ENCODE measurements at places on chromosomes 13 and 19.

DNA sequence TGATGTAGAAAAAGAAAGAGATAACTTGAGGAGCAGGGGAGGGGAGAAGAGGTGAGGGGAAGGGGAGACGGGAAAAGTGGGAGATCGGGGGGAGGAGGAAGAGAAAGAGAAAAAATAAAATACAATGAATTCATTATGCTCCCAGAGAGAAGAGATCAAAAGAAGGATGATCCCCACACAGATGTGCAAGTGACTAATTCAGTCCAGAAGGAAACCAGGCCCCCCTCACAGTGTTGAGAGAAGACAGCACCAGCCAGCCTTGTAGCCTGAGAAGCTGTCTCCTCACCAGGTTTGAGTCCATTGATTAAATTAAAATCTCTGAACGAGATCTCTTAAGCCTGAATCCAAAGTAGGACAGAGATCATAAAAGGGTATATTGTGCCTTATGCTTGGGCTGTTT lies 333.7 kb upstream of the NBEA start:
- DNase-seq, result no peak

DNA sequence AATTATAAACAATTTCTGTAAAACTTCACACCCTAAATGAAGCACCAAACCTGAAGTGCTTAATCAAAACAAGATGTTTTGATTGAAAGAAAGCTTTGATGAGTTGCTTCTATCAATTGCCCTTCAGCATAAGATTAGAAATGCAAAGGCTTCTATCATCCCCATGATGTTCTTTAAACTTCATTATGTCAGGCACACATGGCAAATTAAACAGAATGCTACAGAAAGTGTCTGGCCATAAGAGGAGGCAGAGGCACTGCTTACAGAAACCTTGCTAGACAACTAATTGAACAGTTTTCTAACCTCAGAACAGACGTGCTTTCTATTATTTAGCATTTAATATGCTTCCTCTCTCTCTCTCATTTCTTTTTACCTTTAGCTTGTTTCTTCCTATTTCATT lies 228.1 kb downstream of the DCLK1 start:
- DNase-seq, result no peak

DNA sequence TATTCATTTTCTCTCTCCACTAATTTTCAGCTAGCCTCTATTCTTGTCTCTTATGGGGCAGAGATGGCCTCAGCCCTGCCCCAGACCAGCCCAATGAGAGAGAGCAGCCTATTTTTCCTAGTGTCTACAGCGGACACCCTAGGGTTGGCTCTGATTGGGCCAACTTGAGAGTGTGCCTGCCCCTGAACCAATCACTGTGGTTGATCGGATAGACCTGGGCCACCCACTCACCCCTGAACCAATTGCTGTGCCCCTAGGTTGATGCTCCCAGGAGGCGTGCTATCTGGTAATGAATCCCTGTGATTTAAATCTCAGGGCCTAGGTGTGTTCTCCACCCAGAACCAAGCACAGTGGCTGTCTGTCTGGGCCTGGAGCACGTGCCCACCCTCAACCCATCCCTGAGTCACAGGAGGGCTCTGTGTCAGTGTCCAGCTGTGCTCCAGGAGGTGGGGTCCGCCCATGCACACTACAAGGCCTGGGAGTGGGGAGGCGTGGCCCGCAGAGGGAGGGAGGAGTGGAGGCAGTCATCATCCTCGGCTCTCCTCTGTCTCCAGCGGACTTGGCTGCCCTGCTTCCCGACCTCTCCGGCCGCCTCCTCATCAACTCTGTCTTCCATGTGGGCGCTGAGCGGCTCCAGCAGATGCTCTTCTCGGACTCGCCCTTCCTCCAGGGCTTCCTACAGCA lies 14.9 kb upstream of the SCN1B start:
- no peak for DNase-seq

- no peak for DNase-seq
Measured at GRCh38 chr19:35938282-35939224, 2.4 kb downstream of the LRFN3 start.

- no peak for DNase-seq
Measured at GRCh38 chr13:22286338-22286737, 615.5 kb downstream of the FGF9 start.

- DNase-seq, result peak; percentile 71
Measured at GRCh38 chr13:73754727-73755292, 379.4 kb downstream of the KLF12 start.

DNA sequence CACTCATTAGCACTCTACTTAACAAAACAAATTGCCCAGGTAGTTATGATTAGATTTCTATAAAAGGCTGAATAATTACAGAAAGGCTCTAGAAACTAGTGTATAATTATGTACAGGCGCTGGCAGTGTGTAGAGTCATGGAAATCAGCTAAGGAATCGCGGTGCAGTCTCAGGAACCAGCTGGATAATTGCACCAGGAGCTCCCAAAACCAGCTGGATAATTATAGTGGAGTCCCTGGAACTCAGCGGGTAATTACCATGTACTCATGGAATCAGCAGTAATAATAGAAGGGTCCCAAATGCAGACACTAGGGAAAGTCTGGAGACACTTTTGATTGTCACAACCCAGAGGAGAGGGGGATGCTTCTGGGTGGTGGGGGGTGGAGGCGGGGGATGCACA lies 23.2 kb upstream of the TTYH1 start:
- no peak for DNase-seq

DNA sequence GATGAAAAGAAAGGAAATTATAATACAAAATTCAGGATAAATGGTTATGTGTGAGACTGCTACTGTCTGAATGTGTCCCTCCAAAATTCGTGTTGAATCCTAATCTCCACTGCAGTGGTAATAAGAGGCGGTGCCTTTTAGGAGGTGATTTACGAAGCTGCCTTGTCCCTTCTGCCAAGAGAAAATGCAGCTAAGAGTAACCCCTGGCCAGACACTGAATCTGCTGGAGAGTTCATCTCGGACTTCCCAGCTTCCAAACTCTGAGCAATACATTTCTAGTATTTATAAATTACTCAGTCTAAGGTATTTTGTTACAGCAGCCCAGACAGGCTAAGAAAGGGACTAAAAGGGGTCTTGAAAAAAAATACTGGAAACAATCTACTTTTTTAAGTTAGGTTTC lies 152.6 kb downstream of the KLF12 start:
- DNase-seq, result no peak

DNA sequence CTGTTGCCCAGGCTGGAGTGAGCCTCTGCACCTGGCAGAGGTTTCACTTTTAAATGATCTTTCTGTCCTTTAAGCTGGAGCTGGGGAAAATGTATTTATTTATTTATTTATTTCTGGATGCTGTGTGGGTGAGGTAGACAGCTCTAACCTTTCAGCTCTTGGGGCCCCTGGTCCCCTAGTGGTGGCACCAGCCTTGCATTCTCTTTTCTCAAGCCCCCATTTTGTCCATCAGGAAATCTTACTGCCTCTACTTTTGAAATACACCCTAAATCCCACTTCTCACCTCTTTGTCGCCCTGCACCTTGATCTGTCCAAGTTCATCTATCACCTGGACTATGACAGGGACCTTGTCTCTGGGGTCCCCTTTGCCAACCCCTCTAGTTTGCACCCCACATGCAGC lies 2.1 kb upstream of the B9D2 start:
- no peak for DNase-seq

DNA sequence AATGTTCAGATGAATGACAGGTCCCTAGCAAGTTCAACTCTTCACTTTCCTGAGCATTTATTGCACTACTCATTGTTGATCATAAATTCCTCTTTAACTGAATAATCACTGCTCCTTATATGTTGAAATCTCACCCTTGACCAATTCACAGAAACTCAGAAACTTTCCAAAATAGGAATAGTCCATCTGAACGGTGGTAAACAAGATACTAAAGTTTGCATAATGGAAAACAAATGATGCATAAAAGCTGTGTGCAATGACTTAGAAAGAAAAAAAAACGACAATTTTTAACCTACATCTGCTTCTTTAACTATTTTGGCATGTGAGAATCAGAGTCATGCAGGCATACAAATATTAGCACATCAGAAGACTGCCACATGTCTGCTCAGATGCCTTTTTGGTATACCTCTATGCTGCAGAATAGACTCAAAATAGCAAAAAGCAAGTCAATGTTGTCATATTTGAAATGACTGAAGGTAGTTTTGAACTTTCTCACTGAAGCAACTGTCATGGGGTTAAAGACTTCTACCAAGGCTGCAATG lies 34.8 kb downstream of the SLC10A2 start:
- DNase-seq, result no peak

DNA sequence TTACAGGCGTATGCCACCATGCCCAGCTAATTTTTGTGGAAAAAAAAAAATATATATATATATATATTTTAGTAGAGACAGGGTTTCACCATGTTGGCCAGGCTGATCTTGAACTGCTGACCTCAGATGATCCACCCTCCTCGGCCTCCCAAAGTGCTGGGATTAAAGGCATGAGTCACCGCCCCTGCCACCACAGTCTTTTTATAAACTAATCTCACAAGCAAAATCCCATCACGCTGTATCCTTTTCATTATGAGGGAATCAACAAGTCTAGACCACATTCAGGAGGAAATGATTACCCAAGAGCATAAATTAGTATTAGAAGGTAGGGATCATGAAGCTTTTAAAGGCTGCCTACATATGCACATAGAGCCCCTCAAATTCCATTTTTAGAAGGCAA lies 210.6 kb upstream of the NBEA start:
- DNase-seq, result no peak

GRCh38 chr13:113928685-113929627 lies 44.9 kb downstream of the C13orf46 start:
- DNase-seq, result peak; percentile 76

DNA sequence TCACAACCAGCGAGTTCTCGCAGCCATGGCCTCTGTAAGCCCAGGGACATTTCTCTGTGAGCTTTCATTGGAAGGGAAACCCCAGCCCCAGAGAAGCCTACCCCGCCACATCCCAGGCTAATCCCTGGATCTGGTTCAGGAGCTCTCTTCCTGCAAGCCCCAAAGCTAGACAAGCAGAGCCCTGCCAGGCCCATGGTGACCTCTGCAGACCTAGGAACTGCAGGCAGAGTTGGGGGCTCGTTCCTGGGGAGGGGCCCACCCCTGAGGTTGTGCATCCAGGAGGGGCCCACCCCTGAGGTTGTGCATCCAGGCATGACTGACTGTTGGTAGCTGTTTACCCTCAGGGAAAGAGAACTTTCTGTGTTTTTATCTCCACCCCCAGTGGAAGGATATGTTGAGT lies 21.7 kb downstream of the KCTD15 start:
- DNase-seq, result no peak

GRCh38 chr13:40974460-40975407 lies 44.4 kb downstream of the ELF1 start:
- DNase-seq, result peak; percentile 16

DNA sequence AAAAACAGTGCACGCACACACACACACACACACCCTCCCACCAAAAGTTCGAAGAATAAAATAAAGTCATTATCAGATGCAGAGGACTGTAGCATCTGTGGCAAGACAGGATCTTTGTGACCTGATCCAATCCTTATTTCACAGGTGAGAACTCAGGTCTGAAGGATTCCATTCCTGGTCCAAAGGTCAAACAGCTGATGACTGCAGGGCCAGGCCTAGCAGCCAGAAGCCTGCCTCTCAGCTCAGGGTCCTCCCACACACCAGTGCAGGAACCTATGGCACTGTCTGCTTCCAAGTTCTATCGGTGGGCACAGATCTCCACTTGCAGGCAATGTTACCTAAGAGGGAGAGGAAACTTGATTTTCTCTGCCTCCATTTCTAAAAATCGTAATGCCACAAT lies 57.5 kb downstream of the SERP2 start:
- no peak for DNase-seq

DNA sequence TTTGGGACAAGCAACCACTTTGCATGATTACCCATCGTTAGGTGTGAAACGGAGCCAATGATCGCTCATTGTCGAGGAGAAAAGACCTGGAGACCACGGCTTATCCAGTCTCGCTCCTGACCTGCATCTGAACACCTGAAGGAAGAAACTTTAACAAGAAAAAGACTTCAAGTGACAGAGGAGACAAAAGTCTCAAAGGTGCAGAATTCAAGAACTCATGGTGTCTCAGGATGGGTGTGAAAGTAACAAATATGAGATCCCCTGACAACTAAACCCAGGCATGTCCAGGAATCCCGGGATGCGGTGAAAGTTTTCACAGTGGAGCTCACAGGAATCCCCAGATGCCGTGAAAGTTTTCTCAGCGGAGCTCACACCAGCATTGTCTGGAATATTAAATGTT lies 6.3 kb upstream of the ATP11A start:
- no peak for DNase-seq

- DNase-seq, result no peak
Measured at GRCh38 chr13:19150712-19151228, 30.9 kb downstream of the TUBA3C start.
